ENCODE measurements at places on chromosomes 2 and 18. TPM values are rescaled to one million over a fixed set of nuclear protein-coding genes. Genes with fewer than 3 reads are reported as not detected.

- H3K27ac ChIP-seq: no peak overlapping the region
- no peak for DNase-seq
- no peak overlapping the region for H3K4me3 ChIP-seq
- H3K27me3 ChIP-seq: no peaks in the 10 kb centered on the region
Measured at GRCh38 chr2:138213084-138213483, 248.8 kb downstream of the HNMT start.

- no peak for DNase-seq
- no peaks in the 10 kb centered on the region for H3K4me1 ChIP-seq
- H3K4me3 ChIP-seq: no peak overlapping the region
Measured at GRCh38 chr18:28766027-28766426, 589.1 kb upstream of the CDH2 start.

DNA sequence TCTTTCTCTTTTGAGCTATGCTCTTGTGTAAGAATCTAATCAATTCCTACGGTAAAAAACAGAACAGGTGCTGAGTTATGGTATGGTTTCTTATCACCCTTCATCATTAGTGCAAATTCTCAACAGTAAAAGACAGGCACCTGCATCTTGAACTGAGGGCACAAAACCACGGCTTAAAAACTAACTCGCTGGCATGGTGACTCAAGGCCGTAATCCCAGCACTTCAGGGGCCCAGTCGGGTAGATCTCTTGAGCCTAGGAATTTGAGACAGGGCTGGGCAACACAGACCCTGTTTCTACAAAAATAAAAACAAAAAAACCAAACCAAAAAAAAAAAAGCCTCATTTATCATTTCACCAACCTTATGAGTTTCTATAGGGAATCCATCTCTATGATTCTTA lies 33.3 kb downstream of the THAP4 start:
- H3K27me3 ChIP-seq: no peaks in the 10 kb centered on the region
- H3K4me1 ChIP-seq: no peaks in the 10 kb centered on the region
- no peak for DNase-seq
- peaks cover 9% of the 10 kb centered on the region for H3K36me3 ChIP-seq
- no peak overlapping the region for H3K27ac ChIP-seq
- H3K4me3 ChIP-seq: no peak overlapping the region

DNA sequence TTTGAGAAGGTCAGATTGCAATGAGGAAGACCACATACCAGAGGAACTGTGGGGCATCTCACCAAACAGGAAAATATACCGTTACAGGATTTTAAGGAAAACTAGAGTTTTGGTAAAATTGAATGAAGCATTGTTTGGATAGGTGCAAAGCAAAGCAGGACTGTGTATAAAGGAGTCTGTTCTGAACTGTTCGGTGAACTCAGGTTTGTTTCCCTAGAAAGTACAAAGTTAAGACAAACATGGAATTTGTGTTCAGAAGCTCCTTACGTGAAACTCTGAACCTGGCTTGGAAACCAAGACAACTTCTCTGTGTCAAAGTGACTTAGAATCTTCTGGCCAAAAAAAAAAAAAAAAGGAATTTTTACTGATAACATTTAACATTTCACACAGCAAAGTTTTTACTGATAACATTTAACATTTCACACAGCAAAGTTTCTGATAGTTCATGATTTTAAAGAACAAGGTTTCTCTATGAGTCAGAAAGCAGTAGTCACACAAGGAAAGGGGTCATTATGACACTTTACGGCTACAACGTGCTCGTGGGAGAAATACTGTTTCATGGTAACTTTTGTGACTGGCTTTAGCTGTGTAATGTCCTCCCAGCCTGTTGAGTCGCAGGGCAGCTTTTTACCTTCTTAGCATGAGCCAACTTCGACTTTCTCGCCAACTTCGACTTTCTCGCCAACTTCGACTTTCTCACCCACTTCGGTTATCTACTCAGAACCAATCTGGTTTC lies 21.2 kb upstream of the TET3 start:
- DNase-seq: no peak
- no peak overlapping the region for H3K27ac ChIP-seq
- no peaks in the 10 kb centered on the region for H3K27me3 ChIP-seq

DNA sequence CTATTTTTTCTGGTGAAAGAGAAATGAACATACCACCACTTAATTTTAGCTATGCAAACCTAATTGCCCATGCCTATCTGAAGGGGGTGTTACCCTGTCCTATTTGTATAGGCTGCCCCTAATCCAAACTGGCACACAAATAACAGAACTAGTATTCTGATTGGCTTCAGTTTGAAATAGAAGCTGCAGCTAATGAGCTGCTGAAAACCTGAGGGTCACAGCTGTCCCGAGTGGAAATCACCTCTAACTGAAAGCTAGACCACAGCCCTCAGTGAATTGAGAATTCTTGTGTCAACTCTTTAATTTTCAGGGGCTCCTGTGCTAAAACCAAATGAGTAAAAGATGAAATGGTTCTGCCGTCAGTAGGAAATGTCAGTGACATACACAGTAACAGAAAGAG lies 28.7 kb downstream of the CCDC141 start:
- H3K27ac ChIP-seq: no peak overlapping the region
- H3K27me3 ChIP-seq: no peaks in the 10 kb centered on the region
- no peak overlapping the region for H3K4me3 ChIP-seq
- H3K4me1 ChIP-seq: no peaks in the 10 kb centered on the region

DNA sequence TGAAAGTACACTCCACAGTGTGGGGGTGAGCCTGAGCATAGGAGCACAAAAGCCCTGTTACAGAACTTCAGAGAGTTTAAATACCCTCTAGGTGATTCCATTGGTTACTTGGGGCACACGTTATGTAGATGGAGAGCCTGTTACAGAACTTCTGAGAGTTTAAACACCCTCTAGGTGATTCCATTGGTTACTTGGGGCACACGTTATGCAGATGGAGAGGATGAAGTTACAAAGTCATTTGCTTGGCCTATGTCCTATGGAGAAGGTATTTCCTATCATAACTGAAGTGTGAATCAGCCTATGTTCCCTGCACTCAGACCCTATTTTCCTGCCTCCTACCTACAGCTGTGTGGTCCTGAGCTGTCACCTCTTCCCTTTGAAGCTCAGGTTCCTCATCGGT lies 3.8 kb upstream of the CAPN10 start:
- H3K27ac ChIP-seq: no peak overlapping the region
- no peaks in the 10 kb centered on the region for H3K27me3 ChIP-seq
- no peak for DNase-seq
- peaks cover 16% of the 10 kb centered on the region for H3K4me1 ChIP-seq

DNA sequence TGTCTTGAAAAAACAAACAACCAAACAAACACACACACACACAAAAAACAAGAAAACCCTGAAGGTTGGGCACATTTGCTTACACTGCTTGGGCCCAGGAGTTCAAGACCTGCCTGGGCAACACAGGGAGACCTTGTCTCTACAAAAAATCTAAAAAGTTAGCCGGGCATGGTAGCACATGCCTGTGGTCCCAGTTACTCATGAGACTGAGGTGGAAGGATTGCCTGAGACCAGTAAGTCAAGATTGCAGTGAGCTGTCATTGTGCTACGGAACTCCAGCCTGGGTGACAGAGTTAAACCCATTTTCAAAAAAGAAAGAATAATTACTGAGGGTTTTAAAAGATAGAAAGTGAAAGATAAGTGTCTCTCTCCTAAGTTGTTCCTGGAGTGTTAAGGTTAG lies 103.4 kb downstream of the MBD5 start:
- no peaks in the 10 kb centered on the region for H3K27me3 ChIP-seq
- H3K4me1 ChIP-seq: no peaks in the 10 kb centered on the region
- H3K4me3 ChIP-seq: no peak overlapping the region
- H3K27ac ChIP-seq: no peak overlapping the region

Gene POTEI
- polyA plus RNA-seq: not detected

- no peaks in the 10 kb centered on the region for H3K27me3 ChIP-seq
- H3K27ac ChIP-seq: no peak overlapping the region
- H3K4me1 ChIP-seq: no peaks in the 10 kb centered on the region
- no peak overlapping the region for H3K4me3 ChIP-seq
- no peaks in the 10 kb centered on the region for H3K36me3 ChIP-seq
- no peak for DNase-seq
Measured at GRCh38 chr18:31554776-31555175, 36.9 kb upstream of the TTR start.

Data from fibroblast of lung (primary cell).